CD4-positive, alpha-beta memory T cell (primary cell): ENCODE measurements at places on chromosomes 7 and 10. TPM values are rescaled to one million over a fixed set of nuclear protein-coding genes. Genes with fewer than 3 reads are reported as not detected.

ATOH7 gene
- not detected for polyA plus RNA-seq

PKD2L1 gene
- not detected for polyA plus RNA-seq

CDK14 gene
- 0.70 TPM for polyA plus RNA-seq

SYT15 gene
- 0.10 TPM for polyA plus RNA-seq

MAGI2 gene
- polyA plus RNA-seq = not detected

HTR5A gene
- not detected for polyA plus RNA-seq

TRIM50 gene
- not detected for polyA plus RNA-seq
